ENCODE measurements at places on chromosomes 5 and 9.

DNA sequence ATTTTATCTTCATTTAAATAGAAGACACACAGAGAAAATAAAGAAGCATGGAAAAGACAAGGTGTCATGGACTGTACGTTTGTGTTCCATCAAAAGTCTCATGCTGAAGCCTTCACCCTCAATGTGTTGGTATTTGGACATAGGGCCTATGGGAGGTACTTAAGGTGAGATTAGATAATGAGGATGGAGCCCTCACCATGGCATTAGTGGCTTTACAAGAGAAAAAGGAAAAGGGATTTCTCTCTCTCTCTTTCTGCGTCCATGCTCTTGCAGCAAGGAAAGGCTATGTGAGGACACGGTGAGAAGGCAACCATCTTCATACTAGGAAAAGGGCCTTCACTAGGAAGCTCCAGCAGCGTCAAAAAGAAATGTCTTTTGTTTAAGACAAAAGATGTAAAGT, 797.0 kb upstream of the CDH10 start:
- no peak for ATAC-seq

DNA sequence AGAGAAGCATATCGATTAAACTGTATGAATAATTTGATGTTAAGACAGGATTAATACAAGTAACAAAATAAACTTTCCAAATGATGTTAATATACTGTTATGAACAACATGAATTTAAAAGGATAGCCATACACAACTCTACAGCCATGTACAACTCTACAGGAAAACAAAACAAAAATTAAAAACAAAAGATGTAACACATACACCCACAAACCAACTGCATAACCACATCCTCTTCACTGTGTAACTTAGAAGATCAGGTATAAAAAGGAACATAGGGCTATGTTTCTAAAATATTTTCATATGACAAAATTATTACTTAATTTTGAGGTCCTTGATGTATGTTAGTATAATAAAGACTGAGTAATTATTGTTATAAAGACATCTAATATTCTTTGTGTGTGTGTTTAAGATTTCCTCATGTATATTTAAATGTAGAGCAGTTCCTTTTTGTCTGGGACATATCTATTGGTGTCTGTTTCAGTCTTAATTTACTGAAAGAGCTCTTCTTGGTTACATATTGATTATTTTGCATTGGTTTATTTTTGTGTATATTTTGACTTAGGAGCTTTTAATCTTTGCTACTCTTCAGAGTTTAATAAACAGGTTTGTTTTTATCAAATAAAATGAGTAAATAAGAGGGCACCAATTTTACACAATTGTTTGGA, 966.8 kb upstream of the CTNND2 start:
- no peak for ATAC-seq

DNA sequence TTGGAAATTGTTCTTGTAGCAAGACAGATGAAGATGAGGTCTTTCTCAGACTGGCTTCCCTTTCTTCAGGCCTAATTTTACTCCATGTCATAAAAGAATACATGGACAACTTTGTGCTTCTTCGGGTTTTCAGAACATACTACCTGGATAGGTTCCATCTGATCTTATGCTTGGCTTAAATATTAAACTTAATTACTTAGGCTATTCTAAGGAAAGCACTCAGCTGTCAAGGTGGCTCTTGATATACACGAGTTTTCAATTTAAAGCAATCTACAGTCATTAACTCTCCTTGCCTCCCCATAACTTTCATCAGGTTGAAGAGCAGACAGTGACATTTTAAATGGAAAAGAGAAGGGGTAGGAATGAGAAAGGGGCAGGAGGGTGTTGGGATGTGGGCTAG, 9.5 kb upstream of the PPP3R2 start:
- no peak for ATAC-seq

DNA sequence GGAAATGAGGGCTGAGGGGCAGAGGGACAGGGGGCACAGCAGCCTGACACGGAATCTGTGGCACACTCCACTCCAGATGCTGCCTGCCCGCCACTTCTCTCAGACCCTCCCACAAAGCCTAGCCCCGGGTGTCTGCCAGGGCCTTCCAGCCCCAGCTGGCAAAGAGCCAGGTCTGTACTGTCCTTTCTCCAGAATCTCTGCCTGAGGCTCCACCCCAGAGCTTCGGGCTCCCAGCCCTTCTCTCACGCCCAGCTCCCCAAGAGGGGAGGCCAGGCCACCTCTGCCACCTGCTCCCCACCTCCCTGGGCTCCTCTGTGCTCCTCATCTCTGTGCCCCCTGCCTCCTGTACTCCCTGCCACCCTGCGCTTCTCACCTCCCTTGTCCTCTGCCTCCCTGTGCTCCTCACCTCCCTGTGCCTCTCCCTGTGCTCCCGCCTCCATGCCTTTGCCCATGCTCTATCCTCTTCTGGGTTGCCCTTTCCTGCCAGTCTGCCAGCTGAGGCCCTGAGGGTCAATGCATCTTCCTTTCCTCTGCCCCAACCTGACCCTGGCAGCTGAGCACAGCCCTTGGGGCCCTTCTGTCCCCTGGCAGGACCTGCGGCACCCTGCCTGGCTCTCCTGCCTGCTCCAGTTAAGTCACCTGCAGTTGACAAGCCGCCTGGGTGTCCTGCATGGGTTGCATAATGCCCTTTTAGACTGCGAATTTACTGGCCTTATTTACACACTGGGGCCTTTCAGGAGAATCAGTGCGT, 36.4 kb downstream of the RASGEF1C start:
- ATAC-seq, result no peak

- ATAC-seq, result no peak
Measured at GRCh38 chr5:96084874-96085506, 123.3 kb upstream of the ELL2 start.

DNA sequence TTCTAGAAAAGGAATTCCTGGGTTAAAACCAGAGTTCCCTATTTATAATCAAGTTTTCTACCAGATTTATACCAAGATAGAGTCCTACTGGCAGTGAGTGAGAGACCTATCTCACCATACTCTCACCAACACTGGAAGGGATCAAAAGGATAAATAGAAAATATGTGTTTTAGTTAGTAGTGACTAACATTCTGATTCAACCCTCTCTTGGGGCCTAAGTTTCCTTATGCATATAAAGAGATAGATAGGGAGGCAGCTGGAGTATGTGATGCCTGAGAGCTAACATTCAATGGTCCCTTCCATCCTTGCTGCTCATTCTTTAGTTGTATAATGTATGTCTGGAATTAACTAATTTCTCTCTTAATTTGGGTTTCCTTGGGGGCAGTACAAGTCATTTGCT, 32.0 kb downstream of the CKMT2 start:
- no peak for ATAC-seq
